NCI-H1048 (cell line): ENCODE measurements at places on chromosomes 11 and 22.
A peak's percentile ranks its signal among the peaks of the same experiment; 100 is the strongest.

GRCh38 chr11:70477609-70478008 is 79.3 kb downstream of the CTTN start:
- DNase-seq = no peak

DNA sequence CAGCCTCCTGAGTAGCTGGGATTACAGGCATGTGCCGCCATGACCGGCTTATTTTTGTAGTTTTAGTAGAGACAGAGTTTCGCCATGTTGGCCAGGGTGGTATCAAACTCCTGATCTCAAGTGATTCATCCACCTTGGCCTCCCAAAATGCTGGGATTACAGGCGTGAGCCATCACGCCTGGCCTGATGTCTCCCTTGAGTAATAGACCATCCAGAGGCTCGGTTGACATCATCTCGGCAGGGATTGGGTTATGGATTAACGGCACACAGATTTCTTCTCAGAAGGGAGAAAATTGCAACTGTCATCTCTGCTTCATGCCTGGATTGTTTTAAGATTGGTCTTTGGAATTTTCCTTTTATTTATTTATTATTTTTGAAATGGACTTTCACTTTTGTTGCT is 239.2 kb upstream of the LARGE1 start:
- no peak for DNase-seq

GRCh38 chr11:23590596-23591308 is 730.5 kb upstream of the CCDC179 start:
- no peak for DNase-seq

- no peak for DNase-seq
Measured at GRCh38 chr11:121029813-121030445, 6.0 kb downstream of the TBCEL start.

DNA sequence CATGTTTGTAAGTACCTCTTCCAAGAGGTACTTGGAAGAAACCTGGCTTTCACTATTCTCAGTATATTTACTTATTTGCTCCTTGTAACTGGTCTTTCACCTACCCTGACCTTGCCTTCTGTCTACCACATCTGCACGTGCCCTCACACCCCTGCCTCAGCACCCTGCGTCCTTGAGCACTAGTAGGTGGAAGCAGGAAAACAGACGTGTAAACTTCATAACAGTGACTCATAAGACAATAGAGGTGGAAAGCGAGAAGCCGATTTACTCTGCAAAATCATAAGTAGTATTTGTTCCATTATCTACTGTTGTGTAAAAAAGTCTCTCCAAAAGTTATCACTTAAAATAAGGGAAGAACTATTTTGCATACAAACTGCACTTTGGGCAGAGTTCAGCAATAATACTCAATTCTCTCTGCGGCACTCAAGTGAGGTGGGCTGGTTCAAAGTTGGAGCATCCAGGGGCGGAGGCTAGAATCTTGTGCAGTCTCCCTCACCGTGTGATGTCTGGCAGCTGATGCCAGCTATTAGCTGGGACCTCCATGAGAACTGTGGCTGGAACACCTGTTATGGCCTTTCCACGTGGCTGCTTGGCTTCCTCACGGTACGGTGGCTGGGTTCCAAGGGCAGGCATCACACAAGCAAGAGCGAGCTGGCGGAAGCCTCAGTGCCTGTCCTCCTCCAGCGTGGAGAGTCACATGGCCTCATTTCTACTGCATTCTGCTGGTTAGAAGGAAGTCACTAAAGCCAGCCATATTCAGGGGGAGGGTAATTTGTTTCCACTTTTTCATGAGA is 30.4 kb downstream of the PACS1 start:
- DNase-seq = no peak

- peak; percentile 41 for DNase-seq
Measured at GRCh38 chr22:44721213-44721612, 19.2 kb downstream of the PRR5 start.

DNA sequence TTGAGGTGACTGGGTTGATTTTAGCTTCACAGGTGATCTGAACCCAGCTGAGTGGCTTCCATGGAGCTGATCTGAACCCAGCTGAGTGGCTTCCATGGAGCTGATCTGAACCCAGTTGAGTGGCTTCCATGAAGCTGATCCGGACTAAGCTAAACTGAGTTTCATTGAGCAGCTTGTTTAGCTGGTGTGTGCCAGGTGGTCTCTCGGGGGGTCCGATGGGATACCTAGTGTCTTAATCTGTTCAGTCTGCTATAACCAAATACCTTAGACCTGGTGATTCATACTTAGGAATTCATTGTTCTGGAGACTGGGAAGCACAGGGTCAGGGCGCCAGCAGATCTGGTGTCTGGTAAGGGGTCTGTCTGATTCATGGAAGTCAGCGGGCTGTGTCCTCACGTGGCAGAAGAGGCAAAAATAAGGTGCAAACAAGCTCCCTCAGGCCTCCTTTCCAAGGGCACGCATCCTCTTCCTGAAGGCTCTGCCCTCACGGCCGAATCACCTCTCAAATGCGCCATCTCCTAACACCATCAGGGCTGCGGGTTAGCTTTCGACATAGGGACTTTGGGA is 52.5 kb upstream of the KCNQ1OT1 start:
- DNase-seq = no peak

- DNase-seq = no peak
Measured at GRCh38 chr11:6693342-6694228, 10.4 kb upstream of the MRPL17 start.

DNA sequence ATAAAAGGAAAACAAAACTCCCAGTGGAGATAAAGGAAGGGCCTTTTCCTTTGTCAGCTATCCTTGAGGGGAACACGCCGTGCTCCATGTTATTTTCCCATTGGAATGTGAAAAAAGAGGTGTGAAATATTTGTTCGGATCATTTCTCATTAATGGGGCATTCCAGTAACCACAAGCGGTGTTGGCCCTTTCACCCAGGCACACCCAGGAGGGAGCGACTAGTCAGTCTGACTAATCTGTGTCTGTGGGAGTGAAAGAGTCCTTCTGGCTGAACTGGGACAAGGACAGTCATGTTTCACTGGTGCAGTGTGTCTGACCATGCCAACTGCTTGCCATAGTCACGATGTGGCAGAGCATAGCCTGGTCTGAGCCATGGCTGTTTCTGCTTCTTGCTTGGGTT is 13.0 kb upstream of the MYEOV start:
- no peak for DNase-seq

- DNase-seq = no peak
Measured at GRCh38 chr11:109320595-109320994, 101.4 kb upstream of the C11orf87 start.

DNA sequence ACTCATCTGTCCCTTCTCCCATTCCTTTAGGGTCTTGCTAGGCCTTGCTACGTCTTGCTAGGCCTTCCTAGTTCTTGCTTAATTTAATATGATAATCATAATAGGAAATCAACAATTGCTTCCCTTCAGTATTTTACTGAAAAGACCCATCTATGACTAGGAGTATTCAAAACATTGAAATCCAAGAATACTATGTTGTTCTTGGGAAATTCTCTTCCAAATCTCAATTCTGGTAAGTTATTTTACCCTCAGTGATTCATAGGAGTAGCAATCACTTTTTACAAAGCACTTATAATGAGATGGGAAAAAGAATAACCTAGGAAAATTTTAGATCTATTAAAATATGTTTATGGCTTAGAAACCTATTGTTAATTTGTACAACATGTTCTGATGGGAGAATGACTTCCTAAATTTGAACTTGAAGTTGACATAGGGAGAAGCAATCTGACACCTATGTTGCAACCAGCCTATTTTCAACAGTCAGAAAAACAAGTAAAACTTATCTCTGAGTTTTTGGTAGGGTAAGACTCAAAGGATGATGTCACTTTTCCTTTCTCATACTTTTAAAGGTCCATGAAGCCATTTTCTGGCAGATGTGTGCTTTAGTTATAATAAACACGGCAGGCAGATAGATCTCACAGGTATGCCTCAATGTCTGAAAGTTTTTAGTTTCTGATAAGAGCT is 29.5 kb upstream of the HIPK3 start:
- DNase-seq = no peak

DNA sequence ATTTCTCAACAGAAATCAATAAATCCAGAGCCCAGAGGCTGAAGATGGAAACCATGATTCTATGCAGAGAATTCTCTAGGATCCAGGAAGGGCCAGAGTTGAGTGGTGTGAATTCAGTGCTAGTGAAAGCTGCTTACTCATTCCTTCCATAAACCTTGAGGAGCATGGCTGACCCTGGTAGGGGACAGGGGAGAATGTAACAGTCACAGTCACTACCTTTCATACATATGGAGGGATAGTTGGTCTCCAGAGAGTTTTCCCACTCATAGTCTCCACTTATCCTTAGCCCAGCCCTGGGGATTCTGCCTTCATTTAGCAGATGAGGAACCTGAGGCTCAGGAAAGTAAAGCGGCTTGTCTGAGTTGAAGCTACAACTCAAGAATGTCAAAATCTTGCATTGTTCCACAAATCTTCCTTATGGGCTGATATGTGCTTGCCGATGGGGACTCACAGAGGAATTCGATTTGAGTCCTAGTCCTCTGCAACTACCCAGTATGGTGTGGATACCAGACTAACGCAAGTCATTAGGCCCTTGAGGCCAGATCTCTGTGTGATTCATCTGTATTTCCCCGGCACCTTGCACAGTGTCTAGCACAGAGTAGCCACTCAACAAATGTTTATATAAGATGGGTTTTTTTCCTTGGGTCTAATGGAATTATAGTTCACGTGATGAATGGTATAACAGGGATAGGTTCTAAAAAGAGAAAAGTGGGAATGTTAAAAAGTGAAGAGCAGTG is 3.7 kb upstream of the ANAPC15 start:
- DNase-seq = no peak

GRCh38 chr11:47906066-47906465 is 57.9 kb upstream of the NUP160 start:
- no peak for DNase-seq

DNA sequence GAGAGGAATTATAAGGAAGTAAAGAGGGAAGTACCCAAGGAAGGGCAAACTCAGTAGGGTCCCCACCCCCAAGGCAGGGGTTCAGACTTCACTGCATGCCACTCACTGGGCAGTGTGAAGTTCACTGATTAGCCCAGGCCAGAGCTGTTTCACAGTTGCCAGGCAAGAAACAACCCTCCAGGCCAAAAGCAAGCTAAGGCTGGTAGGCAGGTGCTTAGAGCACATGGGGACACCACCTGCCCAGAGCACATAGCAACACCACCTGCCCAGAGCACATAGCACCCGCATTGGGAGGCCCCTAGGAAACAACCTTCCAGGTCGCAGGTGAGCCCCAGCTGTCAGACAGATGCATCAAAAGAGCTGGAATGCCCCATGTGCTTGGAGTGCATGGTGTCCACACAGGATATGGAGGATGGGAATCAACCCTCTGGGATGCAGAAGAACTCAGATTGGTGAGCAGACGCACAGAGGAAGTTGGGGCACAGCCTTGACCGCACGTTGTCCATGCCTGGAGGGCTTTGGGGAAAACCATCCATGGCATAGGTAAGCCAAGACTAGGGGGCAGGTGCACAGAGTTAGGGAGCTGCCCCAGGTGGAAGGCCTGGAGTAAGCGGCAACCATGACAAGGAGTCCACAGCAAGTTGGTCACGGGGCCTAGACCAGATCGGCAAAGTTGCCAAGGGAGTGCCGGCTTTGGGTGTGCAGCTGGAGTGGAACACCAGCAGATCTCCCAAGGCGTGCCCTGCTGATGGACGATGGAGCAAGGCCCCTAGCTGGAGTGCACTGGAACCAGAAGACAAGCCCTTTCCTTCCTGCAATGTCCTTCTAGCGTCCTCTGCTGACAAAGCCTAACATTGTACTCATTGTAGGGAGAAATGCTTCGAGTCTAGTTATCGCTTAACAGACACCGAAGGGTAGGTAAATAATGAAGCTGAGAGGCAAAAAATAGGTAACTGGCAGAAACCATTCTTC is 7.8 kb upstream of the TMEM216 start:
- DNase-seq = no peak

DNA sequence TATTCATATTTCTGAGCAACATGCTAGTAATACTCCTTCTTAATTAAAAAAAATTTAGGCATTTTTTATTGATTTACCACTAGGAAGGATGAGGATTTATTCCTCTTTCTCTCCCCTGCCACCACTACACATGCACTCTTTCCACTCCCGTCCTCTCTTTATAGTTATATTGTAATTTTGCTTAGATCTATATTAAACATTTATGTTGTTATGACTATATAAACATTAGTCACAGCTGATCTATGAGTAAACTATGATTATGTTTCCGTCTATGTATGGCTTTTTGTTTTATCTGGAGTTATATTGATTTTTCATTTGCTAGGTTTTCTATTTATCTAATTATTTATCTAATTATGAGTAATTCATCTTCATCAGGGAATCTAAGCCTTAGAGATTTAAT is 17.8 kb downstream of the CCDC15 start:
- DNase-seq = no peak

DNA sequence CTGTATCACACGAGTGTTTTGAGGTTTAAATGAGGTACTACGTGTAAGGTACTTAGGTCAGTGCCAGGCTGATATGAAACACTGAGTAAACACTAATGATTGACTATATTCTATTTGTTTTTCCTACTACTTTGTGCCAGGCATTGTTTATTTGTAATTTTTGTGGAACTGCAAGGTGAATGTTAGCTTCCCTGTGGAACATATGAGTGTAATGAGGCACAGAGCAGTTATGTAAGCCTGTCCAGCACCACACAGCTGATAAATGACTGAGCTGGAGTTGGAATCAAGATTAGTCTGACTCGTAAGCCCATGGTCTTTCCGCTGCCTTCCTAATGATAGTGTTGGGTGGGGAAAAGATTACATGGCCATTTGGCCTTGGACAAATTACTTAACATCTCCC is 5.9 kb downstream of the SLC37A2 start:
- DNase-seq = no peak

DNA sequence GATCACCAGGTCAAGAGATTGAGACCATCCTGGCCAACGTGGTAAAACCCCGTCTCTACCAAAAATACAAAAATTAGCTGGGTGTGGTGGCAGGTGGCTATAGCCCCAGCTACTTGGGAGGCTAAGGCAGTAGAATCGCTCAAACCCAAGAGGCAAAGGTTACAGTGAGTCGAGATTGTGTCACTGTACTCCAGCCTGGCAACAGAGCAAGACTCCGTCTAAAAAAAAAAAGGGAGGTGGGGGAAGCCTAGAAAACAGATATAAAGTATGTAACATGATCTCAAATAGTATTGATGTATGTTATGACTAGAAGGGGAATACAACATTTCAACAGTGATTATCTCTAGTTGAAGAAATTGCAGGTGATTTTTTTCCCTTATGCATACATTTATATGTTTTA is 61.4 kb downstream of the SLC1A2 start:
- DNase-seq = no peak

- DNase-seq = no peak
Measured at GRCh38 chr22:49524362-49524761, 303.3 kb downstream of the BRD1 start.

DNA sequence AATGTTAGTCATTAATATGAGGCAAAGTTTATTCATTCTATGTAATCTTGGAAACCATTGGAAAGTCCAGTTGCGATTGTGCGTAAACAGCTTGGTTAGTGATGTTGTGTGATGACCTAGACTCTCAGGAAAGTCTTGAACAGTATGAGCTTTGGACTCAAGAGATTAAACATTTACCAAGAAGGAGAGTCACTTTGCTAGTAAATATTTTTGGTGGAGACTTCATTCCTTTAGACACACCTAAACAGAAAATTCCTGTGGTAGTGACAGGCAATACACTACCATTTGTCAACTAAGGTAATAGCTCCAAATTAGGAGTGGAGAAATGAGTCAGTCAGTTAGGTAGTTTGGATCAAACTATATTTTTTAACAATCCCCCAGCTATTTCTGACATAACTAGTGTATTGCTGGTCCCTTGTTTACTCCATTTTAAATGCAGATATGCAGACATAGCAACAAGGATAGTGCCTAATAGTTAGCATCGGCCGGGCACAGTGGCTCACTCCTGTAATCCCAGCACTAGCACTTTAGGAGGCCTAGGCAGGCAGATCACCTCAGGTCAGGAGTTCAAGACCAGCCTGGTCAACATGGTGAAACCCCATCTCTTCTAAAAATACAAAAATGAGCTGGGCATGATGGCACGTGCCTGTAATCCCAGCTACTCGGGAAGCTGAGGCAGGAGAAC is 89.3 kb downstream of the ARHGAP42 start:
- DNase-seq = no peak
